Ecto neural progenitor cell (in vitro differentiated cells): ENCODE measurements at places on chromosomes 11 and 22.

DNA sequence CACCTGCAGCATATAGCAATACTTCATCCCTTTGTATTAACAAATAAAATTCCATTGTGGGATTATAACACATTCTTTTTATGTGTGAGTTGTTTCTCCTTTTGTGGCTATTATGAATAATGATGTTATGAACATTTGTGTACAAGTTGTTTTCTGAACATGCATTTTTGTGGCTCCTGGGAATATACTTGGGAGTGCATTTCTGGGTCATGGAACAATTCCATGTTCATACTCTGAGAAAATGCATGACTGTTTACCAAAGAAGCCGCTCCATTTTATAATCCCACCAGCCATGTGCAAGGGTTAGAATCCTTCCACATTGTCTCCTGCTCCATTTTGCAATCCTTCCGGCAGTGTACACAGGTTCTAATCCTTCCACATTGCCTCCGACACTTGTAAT lies 713.8 kb downstream of the TBC1D22A start:
- DNase-seq: no peak

DNA sequence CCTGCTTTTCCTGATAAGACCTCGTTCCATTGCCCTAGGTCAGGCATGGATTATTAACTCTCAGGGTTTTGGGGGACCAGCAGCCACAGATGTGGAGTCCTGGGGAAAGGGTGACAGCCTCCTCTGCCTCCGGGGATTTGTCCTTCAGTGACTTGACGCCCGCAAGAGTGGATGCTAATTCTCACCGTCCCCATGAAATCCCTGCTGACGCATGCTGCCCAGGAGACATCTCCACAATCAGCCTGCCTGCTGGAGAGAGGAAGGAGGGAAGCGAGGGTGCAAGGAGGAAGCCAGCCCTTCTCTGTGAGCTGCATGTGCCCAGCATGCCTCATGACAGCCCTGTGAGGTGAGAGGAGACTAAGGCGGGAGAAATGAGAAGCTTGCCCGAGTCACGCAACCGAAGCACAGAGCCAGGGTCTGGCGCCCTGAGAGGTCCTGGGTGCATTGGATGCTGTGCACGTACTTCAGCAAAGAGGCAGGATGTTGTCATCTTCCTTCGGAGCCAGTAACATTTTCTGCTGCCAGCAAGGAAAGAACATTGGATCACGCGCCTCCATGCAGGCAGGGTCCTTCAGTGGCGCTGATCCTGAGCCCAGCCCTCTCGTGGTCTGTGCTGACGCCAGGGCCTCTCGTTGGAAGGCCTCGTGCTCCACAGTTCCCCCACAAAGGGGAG lies 27.3 kb upstream of the KRTAP5-6 start:
- no peak for DNase-seq

DNA sequence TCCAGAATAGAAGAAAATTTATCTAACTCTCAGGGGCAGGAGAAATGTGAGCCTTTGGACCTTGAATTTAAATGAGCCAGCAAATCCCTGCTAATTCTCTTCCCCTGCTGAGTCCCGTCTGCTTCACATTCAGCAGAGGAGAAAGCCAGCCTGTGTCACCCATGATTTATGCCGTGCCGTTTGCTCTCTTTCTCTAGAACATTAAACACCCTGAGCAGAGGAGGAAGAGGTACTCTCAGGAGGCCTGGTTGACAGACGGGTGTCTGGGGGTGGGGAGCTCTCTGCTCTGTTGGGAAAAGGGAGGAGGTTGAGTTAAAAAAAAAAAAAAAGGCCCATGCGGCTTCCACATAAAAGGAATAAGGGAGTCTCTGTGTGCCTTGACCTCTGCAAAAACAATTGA lies 11.3 kb upstream of the MTMR3 start:
- DNase-seq: no peak

- no peak for DNase-seq
Observed at GRCh38 chr22:46007848-46008261, 30.9 kb upstream of the WNT7B start.

DNA sequence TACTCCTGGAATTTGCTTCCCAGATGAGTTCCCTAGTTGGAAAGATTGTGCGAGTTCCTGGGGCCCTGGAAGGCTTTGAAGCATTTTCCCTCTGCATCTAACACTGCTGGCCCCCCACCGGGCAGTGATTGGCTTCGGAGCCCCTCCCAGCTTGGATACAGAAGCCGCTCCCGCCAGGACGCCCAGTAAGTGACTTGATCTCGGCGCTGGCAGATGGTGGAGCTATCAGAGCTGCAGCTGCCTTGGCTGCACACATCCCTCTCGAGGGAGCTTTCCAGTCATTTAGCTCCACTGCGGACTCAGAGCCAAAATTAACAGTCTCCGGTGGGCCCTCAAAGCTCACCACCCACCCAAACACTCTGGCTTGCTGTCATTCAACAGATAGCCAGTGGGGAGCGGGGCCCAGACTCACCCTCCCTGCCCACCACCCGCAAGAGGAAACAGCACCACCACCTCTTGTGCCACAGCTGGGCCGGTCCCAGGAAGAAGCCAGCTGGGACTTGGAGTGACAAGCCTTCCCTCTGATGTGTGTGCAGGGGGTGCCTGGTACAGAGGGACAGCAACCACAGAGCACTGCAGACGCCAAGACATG lies 162.3 kb downstream of the TRIM29 start:
- peak; percentile 77 for DNase-seq

GRCh38 chr22:23789638-23790037 lies 2.9 kb downstream of the SMARCB1 start:
- no peak for DNase-seq

GRCh38 chr11:64461081-64461480 lies 102.1 kb downstream of the RPS6KA4 start:
- peak; percentile 16 for DNase-seq

GRCh38 chr11:34327804-34328631 lies 29.8 kb downstream of the ABTB2 start:
- DNase-seq: no peak

GRCh38 chr11:1776331-1776851 lies 12.7 kb upstream of the CTSD start:
- DNase-seq: no peak

- DNase-seq: peak; percentile 75
Observed at GRCh38 chr11:12007769-12008737, at the start of gene DKK3. Gene DKK3, minus strand, starts transcription at chr11:12008626. Its CDS starts 44 bp downstream, at chr11:12008582.

- no peak for DNase-seq
Observed at GRCh38 chr11:57792870-57793269, 31.3 kb downstream of the CTNND1 start.

DNA sequence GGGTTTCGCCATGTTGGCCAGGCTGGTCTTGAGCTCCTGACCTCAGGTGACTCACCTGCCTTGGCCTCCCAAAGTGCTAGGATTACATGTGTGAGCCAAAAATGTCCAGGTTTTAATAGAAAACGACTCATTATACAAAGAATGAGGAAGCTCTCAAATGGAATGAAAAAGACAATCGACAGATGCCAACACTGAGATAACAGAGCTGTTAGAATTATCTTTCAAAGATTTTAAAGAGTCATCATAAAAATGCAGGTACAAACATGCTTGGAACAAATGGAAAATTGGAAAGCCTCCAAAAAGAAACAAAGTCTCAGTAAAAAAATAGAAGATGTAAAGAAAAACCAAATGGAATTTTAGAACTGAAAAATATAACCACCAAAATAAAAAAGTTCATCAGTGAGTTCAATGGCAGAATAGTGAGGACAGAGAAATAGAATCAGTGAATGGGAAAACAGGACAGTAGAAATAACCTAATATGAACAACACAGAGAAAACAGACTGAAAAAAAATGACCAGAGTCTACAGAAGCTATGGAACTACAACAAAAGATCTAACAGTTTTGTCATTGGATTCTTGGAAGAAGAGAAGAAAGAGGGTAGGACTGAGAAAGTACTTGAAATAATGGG lies 10.9 kb downstream of the GAB2 start:
- no peak for DNase-seq

DNA sequence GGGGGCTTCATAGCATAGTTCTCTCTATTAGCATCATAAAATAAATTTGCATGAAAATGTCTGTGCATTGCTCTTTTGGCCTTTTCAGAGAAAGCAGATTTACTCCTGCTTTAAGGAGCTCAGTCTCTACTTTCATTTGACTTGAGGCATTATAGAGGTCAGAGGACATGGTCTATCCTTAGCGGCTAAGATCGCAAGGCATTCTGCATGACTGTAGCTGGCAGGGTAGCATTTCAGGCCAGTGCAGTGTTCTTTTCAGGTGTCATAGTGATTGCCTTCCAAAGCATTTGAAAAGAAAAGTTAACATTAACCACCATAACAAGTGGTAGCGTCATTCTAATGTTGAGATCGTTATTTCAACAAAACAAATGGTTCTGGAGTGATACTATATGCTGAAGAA lies 126.5 kb downstream of the NCAM1 start:
- DNase-seq: no peak

DNA sequence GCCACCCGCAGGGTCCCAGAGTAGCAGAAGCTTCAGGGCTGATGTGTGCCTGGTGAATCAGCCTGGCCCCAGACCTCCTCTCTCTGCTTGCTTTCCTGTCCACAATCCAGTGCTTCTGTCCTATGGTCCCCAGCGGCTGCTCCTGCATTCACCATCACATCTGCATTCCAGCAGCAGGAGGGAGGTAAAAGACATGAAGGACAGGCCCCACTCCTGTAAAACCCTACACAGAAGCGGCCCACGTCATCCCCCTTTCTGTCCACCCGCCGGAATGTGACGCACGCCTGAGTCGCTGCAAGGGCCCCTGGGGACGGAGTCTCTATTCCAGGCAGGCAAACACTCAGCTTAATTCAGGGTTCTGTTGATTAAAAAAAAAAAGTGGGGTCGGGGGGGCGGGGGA lies 58.3 kb downstream of the CDKN1C start:
- no peak for DNase-seq

- DNase-seq: no peak
Observed at GRCh38 chr11:484616-485015, 22.4 kb downstream of the RNH1 start.

GRCh38 chr11:93324500-93324899 lies 6.0 kb upstream of the DEUP1 start:
- DNase-seq: no peak

DNA sequence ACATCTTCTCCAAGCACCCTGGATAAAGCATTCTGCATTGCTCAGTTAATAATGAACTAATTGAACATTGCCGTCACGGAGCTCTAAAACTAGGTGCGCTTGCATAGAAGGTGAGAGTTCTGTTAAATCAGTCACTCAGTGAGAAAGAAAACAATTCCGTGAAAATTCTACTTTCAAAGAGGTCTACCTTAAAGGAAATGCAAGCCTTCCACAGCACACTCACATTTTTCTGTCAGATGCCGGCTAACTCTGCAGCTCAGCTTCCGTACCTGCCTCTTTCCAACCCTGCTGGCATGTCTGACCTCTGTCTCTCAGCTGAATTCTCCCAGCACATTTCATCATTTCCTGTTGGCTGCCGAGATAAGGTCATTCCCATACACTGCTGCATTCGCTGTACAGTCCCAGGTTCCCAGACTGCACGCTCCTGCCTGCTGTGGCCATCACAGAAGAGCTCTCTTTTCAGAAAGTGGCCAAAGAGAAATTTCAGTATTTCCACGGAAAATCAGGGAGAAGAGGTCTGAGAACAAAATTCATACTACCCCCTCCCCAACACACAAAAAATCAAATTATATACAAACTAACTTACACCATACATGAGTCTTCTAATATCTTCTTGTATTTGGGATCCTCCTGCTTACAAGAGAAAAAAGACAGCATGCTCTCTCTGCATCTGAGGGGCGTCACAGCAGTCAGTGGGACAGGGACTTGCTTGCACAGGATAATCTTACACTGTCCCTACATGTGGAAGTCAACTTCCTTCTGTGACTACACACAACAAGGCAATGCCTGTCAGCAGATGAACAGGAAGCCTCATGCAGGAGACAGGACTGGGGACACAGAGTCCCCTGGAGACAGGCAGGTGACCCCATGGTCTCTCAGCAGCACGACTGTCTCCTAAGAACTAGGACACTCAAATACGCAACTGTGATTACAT lies 55.1 kb downstream of the PACSIN2 start:
- no peak for DNase-seq

DNA sequence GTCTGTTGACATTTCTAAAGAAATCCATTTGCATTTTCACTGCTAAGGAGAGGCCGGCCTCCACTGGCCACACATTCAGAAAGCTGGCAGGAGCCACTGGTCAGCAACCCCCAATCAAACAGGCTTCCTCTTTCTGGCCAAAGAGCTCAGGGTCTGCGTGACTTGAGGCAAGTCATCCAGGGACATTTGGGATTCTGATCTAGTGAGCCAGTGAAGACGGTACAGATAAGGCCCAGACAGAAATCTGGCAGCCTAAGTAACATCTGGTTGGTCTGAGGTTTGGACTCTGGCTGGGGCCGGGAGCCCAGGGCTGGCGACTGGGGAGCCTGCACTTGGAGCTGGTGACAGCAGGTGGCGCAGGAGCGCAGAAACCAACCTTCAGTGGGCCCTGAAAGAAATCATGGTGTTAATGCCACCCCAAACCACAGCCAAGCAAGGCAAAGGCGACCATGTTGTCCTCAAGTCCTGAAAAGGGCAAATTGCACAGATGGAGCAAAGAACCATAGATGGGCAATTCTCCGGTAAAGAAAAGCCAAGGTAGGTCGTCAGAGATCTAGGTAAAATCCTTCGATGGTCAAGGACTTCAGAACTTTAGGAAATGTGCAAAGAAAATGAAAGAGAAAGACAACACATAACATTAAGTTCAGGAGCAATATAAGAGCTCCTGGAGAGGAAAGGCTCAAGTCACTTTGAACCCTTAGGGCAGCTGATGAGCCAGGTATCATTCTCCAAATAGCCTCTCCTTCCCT lies 99.4 kb upstream of the BLID start:
- DNase-seq: peak; percentile 85

DNA sequence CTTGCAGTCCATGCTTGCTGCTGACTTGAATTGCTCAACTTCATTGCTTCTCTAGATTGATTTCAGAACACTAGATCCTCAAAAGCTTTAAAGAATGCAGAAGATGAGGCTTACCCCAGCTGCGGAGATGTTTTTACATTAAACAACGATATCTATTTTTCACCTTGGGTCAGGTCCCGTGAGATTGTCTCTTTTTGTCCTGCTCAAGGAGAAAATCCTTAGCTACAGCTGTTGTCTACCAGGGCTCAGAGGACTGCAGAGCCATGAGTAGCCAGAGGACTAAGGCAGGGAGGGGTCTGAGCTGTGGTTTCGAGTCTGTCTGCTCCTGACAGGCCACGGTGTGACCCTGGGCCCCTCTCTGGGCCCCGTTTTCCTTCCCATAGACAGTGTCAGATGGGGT lies 51.4 kb downstream of the PKNOX2 start:
- no peak for DNase-seq

GRCh38 chr11:66904055-66904454 lies 47.2 kb downstream of the LRFN4 start:
- DNase-seq: no peak

DNA sequence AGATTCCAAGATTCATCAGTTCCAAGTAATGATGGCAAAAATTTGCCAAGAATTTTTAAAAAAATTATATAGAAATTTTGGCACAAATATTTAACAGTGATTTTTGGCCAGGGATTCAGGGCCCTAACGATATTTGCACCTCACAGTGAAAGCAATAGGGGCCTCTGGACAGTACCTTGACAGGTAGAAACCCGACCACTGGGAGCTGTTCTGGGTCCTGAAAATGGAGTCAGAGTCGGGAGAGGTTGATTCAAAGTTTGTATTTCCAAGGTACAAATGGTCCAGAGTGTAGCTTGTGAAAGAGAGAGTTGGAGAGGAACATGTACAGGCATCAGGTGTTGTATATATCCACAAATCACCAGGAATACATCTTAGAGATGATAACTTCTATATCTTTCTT lies 41.6 kb downstream of the MRGPRX2 start:
- peak; percentile 60 for DNase-seq
